ENCODE measurements at places on chromosomes 13 and 19.

DNA sequence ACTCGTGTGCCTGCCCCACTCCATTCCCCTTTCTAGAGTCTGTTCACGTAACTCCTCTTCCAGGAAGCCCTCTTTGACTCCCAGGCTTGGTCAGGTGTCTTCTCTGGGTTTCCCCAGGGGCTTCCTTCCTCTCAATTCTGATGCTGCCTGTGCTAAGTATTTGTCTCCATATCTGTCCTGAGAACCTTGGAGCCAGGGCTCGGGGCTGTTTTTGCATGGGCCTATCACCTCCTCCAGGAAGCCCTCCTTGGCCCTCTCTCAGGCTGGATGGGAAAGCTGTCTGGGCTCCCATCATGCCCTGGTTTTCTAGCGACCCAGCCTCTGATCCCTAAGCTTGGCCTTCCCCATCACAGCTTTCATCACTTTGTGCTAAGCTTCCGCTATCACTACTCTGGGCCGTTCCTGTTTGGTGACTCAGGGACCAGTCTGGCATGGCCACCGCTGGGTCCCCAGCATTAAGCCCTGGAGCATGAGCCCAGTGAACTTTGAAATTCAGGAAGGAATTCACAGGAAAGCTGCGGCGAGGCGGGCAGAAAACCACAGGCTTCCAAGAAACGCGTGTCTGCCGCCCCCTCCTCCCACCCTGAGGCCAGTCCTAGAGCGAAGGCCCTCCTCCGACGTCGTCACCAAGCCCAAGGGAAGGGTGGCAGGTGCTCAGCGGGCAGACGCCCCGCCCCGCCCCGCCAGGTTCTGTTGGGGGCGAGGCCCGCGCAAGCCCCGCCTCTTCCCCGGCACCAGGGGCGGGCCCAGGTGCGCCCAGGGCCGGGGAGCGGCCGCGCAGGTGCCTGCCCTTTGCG, 486 bp upstream of the SPINT2 start:
- DNase-seq, result no peak

- no peak for DNase-seq
Observed at GRCh38 chr19:23093832-23094231, 23.0 kb upstream of the ZNF730 start.

DNA sequence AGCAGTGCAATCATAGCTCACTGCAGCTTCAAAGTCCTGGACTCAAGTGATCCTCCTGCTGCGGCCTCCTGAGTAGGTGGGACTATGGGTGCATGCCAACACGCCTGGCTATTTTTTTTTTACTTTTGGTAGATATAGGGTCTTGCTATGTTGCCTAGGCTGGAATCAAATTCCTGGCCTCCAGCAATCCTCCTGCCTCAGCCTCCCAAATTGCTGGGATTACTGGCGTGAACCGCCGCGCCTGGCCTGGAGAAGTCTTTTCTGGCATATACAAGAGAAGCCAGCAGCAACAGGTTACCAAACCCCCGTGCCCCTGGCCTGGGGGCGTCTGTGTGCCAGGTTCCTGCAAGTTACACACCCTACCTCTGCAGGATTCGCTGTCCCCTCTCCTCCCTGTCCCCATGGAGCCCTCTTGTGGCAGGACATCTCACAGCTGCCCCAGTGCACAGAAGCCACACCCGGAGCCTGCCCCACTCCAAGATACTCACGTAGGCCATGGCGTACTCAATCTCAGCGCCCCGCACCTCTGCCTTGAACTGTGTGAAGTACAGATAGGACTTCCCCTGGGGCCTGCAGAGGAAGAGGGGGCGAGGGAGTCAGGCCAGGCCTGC, 9.9 kb downstream of the MYDGF start:
- no peak for DNase-seq

DNA sequence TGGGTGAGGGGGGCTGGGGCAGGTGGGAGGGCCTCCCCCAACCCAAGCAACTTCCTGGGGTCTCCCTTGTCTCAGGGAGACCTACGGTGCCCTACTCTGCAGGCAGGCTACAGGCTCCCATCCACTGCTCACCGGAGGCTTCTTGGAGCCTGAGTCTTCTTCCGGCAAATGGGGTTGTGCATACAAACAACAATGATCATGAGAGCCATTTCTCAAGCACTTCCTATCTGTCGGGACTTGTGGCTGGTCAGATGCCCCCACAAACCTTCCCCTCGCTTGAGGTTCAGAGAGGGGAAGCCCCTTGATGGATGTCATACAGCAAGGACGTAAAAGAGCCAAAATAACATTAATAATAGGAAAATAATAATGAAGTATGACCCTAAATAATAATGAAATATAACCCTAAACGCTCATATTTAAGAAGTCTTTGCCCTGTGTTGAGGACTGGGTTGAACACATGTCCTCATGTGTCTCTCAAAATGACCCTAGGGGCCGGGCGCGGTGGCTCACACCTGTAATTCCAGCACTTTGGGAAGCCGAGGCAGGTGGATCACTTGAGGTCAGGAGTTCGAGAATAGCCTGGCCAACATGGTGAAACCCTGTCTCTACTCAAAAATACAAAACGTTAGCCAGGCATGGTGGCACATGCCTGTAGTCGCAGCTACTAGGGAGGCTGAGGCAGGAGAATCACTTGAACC, 727 bp downstream of the CD37 start:
- no peak for DNase-seq

- DNase-seq, result no peak
Observed at GRCh38 chr19:3546119-3546518, 7.1 kb downstream of the TEKTIP1 start.

DNA sequence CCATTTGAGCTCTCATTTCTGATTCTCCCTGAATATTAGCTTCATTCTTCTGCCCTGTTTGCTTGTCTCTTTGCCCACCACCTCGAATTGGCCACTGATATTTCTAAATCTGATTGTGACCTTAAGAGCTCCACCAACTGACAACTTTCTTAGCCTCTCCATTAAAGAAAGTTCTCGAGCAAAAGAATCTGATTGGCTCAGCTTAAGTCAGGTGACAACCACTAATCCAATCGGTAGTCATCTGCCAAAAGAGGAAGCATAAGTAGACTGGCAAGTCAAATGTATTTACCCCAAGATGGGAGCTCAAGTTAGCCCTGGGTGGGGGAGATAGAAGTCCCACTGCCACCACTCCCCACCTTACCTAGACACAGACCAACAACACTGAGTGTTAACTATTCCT, 41.5 kb downstream of the NOTCH3 start:
- no peak for DNase-seq

GRCh38 chr19:12064590-12065538, at the start of gene ZNF844:
Gene ZNF844 (plus strand): TSS chr19:12064731. CDS start chr19:12064874, 143 bp downstream.
- peak; percentile 96 for DNase-seq

GRCh38 chr13:85333506-85334020, 465.7 kb downstream of the SLITRK6 start:
- DNase-seq, result no peak

- DNase-seq, result no peak
Observed at GRCh38 chr19:22257381-22257780, 28.9 kb upstream of the ZNF729 start.

DNA sequence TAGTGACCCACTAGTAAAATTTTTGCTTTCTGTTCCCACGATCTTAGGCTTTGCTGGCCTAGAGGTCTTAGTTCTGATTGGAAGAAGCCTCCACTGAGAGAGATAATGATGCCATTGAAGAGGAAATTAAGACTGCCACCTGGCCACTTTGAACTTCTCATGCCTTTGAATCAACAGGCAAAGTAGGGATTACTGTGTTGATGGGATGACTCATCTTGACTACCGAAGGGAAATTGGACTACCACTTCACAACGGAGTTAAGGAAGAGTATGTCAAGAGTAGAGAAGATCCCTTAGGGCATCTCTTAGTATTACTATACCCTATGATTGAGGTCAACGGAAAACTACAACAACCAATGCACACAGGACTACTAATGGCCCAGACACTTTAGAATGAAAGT, 12.7 kb upstream of the FREM2 start:
- no peak for DNase-seq

GRCh38 chr13:41212881-41213280, 18.5 kb upstream of the KBTBD7 start:
- no peak for DNase-seq

- DNase-seq, result no peak
Observed at GRCh38 chr13:93951951-93952350, 527.5 kb downstream of the DCT start.

GRCh38 chr19:6694147-6694815, 24.3 kb upstream of the TNFSF14 start:
- DNase-seq, result no peak

GRCh38 chr19:36688058-36688457, 646 bp downstream of the ZNF567 start:
- no peak for DNase-seq

DNA sequence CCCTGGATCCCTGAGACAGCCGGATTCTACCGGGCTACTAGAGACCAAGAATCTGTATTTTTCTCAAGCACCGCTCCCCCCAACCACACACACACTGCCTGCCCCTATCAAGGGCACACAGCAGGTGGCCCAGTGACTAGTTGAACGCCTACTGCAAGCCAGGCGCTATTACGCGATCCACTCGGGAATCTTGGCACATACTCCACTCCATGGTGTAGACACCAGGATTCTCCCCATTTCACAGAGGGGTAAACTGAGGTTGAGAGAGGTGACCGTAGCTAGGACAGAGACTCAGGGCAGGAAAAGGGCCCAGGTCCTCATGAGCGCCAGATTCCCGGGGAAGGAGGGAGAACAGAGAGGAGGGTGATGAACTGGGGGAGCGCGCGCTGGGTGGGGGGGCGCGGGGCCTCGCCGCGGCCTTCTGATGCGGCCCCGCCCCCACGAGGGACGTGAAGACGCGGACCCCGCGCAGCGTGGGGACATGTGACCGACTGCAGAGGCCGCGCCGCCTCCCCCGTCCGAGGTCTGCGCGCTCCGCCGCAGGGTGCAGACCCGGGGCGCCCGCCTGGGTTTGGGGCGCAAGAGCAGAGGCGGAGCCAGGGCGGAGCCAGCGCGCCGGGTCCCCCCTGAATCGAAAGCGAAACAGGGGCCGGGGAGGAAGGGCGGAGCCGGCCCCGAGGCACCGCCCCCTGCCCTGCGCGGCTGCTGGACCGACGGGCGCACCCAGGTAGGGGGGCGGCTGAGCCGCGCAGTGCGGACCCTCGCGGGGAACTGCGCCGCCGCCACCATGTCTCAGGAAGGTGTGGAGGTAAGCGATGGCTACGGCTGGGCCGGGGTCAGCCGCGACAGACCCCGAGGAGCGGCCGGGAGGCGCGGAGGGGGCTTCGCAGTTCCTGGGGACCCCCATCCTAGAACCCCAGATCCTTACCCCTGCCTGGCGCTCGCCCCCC, at the start of gene SHFL:
Gene SHFL (plus strand): TSS at position 677 of the 950 bp plus-strand sequence. CDS start 111 bp downstream, at position 788.
- peak; percentile 59 for DNase-seq

DNA sequence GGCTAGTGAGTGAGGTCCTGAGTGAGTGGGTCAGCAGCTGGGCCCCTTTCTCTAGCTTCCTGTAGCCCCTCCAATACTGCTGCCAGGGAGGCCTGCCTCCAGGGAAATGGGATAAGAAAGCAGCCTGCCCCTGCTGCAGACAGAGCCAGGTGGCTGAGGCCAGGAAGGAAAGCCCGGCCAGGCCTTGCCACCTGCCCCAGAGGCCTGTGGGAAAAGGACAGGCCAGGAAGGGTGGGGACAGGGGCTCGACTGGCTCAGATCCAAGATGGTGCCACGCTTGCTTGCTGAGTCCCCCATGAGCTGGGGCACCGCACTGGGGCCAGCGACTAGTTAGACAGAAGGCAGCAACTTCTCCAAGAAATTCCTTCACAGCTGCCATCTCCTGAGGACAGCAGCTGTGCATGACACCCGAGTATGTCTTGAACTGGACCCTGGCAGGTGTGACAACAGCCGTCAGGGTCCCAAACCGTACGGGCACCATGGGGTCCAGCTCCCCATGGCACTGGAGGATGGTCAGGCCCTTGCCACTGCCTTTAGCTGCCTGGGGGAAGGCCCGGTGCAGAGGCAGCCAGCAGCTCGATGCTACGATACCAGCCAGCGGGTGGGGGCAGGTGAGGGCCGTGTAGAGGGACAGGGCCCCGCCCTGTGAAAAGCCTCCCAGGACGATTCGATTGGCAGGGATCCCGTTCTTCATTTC, 5.1 kb upstream of the PRR36 start:
- no peak for DNase-seq

- DNase-seq, result no peak
Observed at GRCh38 chr19:14003251-14004055, 2.7 kb downstream of the RFX1 start.

DNA sequence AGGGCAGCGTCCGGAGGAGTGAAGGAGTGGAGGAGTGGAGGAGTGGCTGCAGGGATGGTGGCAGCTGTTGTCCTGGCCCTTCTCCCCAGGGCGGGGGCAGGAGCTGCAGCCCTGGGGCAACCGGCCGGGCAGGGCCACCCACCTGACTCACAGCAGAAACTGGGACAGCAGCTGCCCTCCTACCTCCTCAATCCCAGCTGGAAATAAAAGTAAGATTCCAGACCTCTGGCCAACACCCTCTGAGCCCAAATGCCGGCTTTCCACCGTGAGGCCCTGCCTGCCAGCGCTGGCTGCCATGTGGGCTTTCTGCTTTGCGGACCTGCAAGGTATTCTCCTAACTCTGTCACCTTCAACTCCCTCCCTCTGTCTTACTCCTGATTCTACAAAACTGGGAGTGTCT, 3.3 kb upstream of the CLPP start:
- no peak for DNase-seq

DNA sequence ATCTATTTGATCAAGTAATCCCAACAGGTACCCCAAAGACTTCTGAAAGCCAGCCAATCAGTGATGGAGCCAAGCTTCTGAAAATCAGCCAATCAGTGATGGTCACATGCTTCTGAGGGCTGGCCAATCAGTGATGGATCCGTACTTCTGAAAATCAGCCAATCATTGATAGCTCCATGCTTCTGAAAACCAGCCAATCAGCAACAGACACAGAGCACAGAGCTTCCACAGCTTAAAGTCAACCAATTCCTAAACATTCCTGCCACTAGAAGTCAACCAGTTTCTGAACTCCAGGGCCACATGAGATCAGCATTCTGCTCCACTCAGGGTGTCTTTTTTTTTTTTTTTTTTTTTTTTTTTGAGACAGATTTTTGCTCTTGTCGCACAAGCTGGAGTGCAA, 8.2 kb upstream of the HSD17B14 start:
- no peak for DNase-seq

DNA sequence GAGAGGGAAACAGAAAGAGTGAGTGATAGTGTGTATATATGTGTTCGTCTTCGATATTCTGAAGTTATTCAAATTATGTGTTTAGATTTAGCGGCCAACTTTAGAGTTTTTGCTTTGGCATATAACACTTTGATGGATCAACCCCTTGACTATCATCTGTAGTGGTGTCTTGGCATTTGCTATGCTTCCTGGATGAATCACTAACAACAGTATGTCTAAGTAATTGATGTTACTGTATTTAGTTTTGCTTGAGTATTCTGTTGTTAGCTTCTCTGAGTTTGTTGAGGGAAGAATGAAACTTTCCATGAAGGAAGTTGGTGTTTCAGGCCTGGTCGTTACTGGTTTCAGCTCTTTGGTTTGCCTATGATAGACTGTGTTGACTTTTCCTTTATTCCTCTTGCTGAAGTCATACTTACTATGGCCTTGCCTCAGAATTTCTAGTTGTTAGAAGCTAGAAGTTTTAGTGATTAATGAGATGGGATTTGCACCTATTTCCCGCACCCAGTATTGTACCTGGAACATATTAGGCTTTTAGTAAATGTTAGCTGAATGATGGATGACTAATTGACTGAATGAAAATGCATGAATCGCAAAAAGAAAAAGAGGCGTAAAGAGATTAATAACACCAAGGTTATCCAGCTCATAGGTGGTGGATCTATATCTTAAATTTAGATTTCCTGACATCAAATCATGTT, 20.7 kb downstream of the NDFIP2 start:
- no peak for DNase-seq

Data from globus pallidus (tissue), 1 donor.